ENCODE measurements at places on chromosomes 13 and 19.

DNA sequence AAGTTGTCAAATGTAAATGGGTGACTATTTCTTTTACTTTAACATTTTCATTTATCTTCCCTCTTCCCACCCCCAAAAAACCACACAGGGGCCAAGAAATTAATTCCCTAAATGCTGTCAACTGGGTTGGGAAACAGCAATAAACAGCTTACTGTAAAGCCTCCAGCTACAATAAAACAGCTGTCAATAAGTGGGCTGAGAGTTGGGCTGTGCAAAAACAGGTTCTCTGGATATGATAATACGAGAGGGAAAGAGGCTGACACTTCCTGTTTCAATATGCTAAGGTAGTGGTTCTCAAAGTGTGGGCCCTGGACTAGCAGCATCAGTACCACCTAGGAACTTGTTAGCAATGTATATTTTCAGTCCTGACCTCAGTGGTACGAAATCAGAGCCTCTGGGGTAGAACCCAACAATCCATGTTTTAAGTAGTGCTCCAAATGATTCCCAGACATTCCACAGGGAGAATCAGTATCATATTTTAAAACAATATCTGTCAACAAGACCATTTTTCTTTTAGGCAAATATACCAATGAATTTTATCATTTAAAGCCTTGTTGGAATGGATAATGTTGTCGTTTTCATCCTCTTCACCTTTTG, 8.4 kb downstream of the PCDH9 start:
- no peak for DNase-seq

- peak; percentile 53 for DNase-seq
Observed at GRCh38 chr19:11538232-11539036, at the start of gene CNN1. Gene CNN1 (plus strand): TSS chr19:11538851. CDS start chr19:11538928, 77 bp downstream.

GRCh38 chr19:2192862-2193261, 29.1 kb downstream of the DOT1L start:
- no peak for DNase-seq

DNA sequence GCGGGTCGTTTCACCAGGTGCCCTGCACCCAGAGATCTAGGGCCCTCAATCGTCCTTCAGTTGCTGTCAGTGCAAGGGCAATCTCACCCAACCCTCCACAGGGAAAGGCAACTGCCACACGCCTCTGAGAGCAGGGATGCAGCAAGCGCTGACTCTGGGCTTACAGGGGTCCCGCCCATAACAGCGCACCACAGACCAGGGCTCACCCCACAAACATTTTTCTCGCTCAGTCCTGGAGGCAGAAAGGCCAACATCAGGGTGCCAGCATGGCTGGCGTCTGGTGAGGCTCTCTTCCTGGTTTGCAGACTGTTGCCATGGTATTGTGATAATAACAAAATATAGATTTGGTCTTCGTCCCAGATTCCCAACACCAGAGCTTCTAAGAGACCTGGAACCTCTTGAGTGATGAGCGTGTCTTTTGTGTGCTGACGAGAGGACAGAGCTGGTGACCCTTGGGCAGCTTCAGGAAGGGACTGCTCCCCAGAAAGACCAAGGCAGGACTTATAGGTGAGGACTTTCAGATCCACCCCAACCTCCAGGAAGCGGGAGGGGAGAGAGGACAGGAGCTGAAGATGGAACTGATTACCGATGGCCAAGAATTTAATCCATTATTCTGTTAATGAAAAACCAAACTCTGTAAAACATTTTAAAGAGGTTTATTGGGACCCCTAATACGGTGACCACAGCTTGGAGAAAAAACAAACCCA, 51.3 kb downstream of the C13orf46 start:
- DNase-seq: no peak

- no peak for DNase-seq
Observed at GRCh38 chr13:88623150-88623549, 952.0 kb downstream of the SLITRK5 start.

DNA sequence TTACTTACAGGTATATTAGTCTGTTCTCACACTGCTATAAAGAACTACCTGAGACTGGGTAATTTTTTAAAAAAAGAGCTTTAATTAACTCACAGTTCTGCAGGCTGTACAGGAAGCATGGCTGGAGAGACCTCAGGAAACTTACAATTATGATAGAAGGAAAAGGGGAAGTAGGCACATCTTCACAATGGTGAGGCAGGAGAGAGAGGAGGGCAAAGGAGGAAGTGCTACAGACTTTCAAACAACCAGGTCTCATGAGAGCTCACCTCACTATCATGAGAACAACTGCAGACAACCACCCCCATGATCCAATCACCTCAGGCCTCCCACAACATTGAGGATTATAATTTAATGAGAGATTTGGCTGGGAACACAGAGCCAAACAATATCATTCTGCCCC, 511.7 kb downstream of the SLITRK6 start:
- DNase-seq: no peak

DNA sequence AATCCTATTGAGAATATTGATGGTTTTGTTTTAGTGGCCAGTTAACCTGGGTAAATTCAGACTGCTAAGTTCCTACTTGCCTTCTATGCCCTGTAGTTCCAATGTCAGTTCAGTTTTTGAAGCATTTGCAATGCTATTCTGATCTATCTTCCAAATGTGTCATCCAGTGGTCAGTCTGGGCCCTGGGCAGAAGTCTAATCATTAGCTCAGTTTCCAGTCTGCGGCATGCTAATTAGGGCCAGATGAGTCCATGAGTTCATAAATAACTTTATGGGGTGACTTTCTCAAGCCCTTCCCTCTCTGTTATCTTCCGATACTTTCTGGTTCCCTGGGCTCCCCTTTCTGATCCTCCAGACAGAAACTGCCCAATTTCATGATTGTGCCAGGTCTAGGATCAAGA, 32.7 kb downstream of the FAM187B start:
- DNase-seq: no peak

- peak; percentile 98 for DNase-seq
Observed at GRCh38 chr19:10960314-10961072, at the start of gene SMARCA4. Gene SMARCA4 (plus strand): TSS chr19:10961030. CDS start chr19:10984152, 23,122 bp downstream.

DNA sequence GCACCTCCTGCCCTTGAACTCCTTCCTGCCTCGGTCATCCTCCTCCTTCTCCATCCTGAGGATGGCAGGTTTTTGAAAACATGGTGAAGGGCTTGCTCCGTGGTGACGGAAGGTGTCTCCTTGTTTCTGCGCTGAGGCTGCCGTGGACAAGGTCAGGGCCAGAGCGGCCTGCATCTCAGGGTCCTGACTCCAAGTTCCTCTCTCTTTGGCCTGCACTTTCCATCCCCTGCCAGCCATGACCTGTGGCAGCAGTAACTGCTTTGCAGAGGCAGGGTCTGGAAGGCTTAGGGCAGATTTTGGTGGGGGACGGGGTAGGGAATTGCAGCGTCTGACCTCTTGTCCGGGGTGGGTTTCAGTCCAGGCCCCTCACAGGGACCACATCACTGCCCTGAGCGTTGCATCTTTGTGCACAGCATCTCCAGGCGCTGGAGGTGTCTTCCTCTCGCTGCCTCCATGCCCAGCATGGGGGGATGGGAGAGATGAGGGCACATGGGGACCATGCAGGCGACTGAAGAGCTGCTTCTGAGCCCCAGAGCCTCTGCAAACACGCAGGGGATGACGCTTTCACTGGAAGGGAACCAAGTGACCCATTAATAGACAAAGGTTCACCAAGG, 216.8 kb downstream of the TEX29 start:
- DNase-seq: no peak

DNA sequence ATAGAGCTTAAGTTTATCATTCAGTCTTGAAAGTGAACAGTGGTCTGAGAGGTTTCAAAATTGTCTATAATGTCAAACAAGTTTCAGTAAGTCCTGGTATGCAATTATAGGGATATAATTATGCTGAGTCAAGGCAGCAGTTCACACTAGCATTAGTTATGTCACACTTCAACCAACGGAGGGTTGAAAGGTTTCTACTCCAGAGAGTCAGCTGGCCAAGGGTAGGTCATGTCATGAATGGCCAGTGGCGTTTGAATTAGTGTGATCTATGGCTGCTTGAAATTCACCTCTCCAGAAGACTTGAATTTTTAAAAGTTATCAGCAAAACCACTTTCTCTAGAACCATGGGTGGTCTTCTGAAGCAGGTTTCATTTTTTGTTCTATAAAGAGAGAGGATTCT, 108.6 kb downstream of the TNFRSF19 start:
- no peak for DNase-seq

- DNase-seq: peak; percentile 74
Observed at GRCh38 chr19:21483589-21484170, 21.7 kb upstream of the ZNF429 start.

Measured in BE2C (cell line).